Stimulated activated memory B cell treated with anti-CD40 and anti-IgM and Interleukin-4, amounts not matched to agents 10 μg/mL and 1 μg/mL and 100 μg/mL, for 72 hours (primary cell): ENCODE measurements at places on chromosomes 6 and 20.

DNA sequence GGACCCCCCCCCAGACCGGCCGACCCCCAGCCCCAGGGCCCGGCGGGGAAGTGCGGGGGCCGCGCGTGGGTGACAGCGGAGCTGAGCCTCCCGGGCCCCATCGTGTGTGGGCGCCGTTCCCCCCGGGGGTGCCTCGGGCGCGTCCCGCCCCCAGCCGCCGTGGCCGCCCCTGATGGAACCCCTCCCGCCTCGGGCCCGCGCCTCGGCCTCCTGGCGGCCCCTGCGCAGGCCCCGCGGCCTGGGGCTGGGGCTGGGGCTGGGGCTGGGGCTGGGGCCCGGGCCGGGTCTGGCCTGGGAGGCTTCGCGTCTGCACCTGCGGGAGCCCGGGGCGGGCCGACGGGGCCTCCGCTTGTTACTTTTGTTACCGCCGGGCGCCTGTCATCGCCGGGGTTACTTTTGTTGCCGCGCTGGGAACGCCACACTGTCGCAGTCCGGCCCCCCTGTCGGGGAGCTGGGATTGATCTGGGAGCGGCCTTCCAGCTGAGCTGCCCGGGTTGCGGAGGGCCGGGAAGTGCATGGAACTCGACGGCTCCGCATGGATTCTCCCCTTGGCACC, 598 bp downstream of the OGFR start:
- peak overlapping the region; percentile 87 for H3K4me3 ChIP-seq
- no peaks in the 10 kb centered on the region for H3K27me3 ChIP-seq
- H3K36me3 ChIP-seq: peaks cover 30% of the 10 kb centered on the region

- H3K36me3 ChIP-seq: no peaks in the 10 kb centered on the region
- no peak for ATAC-seq
- no peaks in the 10 kb centered on the region for H3K27me3 ChIP-seq
- no peak overlapping the region for H3K4me3 ChIP-seq
- peaks cover 25% of the 10 kb centered on the region for H3K4me1 ChIP-seq
- H3K27ac ChIP-seq: no peak overlapping the region
These were observed 133.1 kb downstream of the MOXD1 start for GRCh38 chr6:132268209-132268608.

DNA sequence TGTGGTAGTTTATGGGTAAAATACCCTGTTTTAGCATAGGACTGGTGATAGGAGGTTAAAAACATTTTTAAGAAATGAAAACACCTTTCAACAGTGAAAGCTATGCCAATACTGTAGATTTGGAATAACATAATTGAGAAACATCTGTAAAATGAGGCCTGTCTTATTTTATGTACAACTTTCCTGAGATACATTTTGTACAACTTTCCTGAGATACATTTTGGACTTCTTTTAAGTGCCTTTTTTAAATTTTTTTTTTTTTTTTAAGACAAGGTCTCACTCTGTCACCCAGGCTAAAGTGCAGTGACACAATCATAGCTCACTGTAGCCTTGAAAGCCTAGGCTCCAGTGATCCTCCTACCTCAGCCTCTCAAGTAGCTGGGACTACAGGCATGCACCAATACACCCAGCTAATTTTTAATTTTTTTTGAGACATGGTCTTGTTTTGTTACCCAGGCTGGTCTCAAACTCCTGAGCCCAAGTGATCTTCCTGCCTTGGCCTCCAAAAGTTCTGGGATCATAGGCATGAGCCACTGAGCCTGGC, 84.6 kb downstream of the MAN1A1 start:
- peaks cover 12% of the 10 kb centered on the region for H3K4me1 ChIP-seq
- H3K4me3 ChIP-seq: no peak overlapping the region
- H3K27ac ChIP-seq: no peak overlapping the region

DNA sequence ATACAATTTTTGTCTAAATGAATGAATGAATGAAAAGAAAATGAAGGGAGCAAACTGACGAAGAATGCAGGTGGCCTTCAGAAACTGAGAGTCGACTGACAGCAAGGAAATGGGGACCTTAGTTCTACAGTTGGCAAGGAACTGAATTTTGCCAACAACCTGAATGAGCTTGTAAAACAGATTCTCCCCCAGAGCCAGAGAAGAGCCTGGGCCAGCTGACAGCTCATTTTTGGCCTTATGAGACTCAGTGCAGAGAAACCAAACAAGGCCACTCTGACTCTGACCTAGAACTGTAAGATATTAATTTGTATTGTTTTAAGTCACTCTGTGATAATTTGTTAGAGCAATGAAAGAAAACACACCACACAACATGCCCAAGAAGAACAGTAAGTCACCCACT, 21.8 kb downstream of the MAN1A1 start:
- H3K27ac ChIP-seq: no peak overlapping the region
- H3K4me1 ChIP-seq: peaks cover 10% of the 10 kb centered on the region
- H3K27me3 ChIP-seq: no peaks in the 10 kb centered on the region
- H3K36me3 ChIP-seq: peaks cover 45% of the 10 kb centered on the region
- H3K4me3 ChIP-seq: no peak overlapping the region
- no peak for ATAC-seq

GRCh38 chr20:44092551-44093248, 94.3 kb downstream of the JPH2 start:
- H3K4me1 ChIP-seq: no peaks in the 10 kb centered on the region
- peak; percentile 16 for ATAC-seq
- no peaks in the 10 kb centered on the region for H3K36me3 ChIP-seq
- peaks cover 43% of the 10 kb centered on the region for H3K27me3 ChIP-seq
- H3K27ac ChIP-seq: no peak overlapping the region
- no peak overlapping the region for H3K4me3 ChIP-seq

DNA sequence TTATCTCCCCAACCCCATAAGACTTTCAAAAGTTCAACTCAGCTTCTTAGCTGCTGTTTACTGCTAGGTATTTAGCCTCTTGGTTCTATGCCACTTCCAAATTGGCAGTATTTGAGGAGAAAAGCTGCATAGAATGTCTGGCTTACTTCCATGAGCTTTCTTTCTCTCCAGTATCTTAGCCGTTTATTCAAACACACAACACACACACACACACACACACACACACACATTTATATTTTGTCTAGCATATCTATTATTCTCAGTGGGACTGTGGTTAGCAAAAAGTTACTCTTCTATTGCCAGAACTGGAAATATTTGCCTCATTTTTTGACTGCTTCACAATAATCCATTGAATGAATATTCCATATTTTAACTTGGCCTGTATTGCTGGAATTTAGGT, 634.2 kb upstream of the IMPG1 start:
- no peaks in the 10 kb centered on the region for H3K36me3 ChIP-seq
- no peak overlapping the region for H3K27ac ChIP-seq
- H3K4me3 ChIP-seq: no peak overlapping the region
- H3K27me3 ChIP-seq: no peaks in the 10 kb centered on the region
- ATAC-seq: no peak
- no peaks in the 10 kb centered on the region for H3K4me1 ChIP-seq

DNA sequence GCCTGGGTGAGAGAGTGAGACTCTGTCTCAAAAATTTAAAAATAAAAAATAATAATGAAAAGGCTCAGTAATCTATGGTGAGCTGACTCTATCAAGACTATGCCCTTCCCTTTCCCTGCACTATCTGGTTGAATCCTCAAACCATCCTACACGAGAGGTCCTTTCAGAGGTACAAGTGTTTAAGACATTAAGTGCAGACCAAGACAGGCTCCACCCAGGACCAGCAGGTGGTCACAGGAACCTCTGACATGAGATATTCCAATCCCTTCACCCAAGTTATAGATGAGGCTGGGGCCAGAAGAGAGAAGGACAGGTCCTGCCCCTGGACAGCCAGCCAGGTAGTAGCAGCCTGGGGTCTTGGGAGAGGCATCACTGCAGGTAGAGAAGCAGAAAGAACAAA, 182.6 kb downstream of the NFATC2 start:
- peaks cover 7% of the 10 kb centered on the region for H3K36me3 ChIP-seq
- no peaks in the 10 kb centered on the region for H3K4me1 ChIP-seq
- peaks cover 21% of the 10 kb centered on the region for H3K27me3 ChIP-seq
- H3K27ac ChIP-seq: no peak overlapping the region
- no peak for ATAC-seq

DNA sequence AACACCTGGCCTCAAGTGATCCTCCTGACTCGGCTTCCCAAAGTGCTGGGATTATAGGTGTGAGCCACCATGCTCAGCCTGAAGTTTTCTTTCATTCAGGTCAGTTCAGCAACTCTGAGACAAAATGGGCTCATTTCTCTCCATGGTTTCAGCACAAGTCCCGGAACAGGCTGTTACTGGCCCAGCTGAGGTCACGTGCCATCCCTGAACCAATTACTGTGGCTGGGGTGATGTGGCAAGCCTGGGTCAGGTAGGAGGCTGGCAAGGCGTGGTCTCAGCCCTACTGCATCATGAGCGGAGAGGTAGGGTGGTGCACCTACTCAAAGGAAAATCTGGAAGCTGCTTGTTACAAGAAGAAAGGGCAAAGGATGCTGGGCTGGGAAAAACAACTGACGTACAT, 326.4 kb downstream of the KIF16B start:
- H3K4me1 ChIP-seq: peaks cover 5% of the 10 kb centered on the region
- H3K27ac ChIP-seq: no peak overlapping the region
- no peak overlapping the region for H3K4me3 ChIP-seq
- H3K36me3 ChIP-seq: no peaks in the 10 kb centered on the region

- peaks cover 6% of the 10 kb centered on the region for H3K36me3 ChIP-seq
- peak overlapping the region; percentile 74 for H3K27ac ChIP-seq
- no peaks in the 10 kb centered on the region for H3K27me3 ChIP-seq
- peak overlapping the region; percentile 46 for H3K4me3 ChIP-seq
These were observed 28.4 kb downstream of the PRDM1 start for GRCh38 chr6:106114492-106114891.

DNA sequence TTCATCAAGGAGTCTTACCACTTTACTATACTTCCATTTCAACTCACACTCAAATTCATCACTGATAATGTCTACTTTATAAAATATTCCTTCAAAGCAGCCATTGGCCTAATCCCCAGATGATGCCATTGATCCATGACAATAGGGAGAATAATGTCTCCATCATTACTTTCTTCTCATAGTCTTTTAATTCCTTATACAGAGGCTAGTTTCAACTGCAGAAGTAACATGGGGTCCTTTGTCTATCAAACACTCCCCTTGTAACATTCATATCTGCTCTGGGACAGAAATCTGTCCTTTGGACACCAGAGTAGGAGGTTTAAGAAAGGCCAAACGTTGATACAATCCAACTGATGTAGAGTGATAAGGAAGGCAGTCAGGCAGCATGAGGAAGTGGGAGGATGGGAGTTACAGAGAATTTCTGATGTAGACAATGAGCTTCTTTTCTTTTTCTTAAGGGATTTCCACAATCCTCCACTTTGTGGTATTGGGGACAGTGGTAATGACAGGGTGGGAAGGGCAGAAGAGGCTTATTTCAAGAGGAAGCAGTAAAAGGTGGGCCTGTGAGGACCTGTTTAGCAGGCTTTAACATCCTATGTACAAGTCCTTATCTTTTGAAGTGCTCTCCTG, 18.9 kb upstream of the HLA-DOA start:
- peak; percentile 13 for ATAC-seq
- H3K4me3 ChIP-seq: peak overlapping the region; percentile 82
- peaks cover 62% of the 10 kb centered on the region for H3K4me1 ChIP-seq
- H3K27ac ChIP-seq: peak overlapping the region; percentile 100

GRCh38 chr20:61950641-61951071, 115.0 kb downstream of the TAF4 start:
- H3K4me1 ChIP-seq: no peaks in the 10 kb centered on the region
- H3K27me3 ChIP-seq: peaks cover 34% of the 10 kb centered on the region
- H3K36me3 ChIP-seq: no peaks in the 10 kb centered on the region
